ENCODE measurements at places on chromosomes 2 and 18.

- DNase-seq: no peak
Observed at GRCh38 chr2:86314125-86314524, 23.3 kb downstream of the REEP1 start.

DNA sequence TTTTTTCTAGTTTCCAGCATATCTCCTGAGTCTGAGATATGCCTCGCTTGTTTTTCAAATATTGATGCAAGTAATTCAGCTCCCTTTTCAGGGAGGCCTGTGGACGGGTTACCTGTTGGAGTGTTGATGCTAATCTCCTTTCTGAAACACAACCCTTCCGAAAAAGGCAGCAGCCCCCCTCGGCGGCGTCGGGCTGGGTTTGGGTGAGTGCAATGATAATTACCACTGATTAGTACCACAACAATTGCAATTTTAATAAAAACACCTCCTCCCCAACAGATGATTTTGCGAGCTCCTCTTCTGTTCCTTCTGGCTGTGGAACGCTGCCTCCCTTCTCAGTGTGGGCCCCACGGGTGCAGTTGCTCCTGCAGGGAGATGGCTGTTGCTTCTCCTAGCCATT lies 66.3 kb downstream of the PTGR3 start:
- DNase-seq: no peak

- DNase-seq: no peak
Observed at GRCh38 chr2:216659276-216659675, 26.1 kb downstream of the IGFBP2 start.

DNA sequence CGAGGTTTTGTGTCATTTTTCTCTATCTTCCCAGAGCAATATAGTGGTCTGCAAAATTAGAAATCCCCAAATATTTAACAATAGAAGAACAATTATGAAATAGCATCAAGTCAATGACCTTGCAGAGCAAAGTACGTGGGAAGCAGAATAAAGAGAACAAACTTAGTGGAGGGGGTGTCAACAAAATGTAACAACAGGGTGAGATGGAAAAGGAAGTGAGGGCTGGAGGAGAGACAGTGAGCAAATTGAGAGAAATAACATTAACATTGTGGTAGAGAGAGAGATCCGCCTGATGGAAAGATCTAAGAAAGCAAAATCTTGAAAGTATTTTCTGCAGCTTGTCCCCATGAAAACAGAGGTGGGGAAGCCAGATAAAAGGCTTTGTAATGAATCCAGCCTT lies 23.4 kb downstream of the ARHGAP15 start:
- no peak for DNase-seq

GRCh38 chr2:54456612-54457322 lies 640 bp downstream of the SPTBN1 start:
- no peak for DNase-seq

GRCh38 chr18:21184396-21184996 lies 57.5 kb upstream of the GREB1L start:
- DNase-seq: no peak

GRCh38 chr2:111050701-111051376 lies 69.9 kb upstream of the BCL2L11 start:
- no peak for DNase-seq

DNA sequence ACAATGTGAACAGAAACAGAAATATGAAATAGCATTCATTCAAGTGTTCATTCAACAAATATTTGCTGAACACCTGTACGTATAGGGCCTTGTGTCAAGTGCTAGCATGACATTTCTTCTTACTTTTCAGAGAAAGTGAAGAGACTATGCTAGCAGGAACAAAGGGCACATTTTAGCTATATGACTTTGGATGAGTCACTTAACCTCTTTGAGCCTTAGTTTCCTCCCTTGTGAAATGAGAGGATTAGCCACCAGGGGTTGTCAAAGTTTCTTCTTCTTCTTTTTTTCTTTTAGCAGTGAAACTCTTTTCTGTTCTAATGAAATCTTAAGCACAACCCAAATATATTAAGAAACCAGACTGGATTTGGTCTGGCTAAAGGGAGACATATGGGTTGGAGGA lies 53.1 kb downstream of the FIGN start:
- DNase-seq: no peak

- DNase-seq: no peak
Observed at GRCh38 chr2:15895615-15896469, 44.5 kb upstream of the MYCN start.

GRCh38 chr2:144015036-144015435 lies 504.9 kb downstream of the ZEB2 start:
- no peak for DNase-seq
